ENCODE measurements at places on chromosomes 1 and 21. TPM values are rescaled to one million over a fixed set of nuclear protein-coding genes. Genes with fewer than 3 reads are reported as not detected.

Gene NBPF14
- total RNA-seq = 14.0 TPM

Gene RBP7
- 45.6 TPM for total RNA-seq

Gene NBPF12
- total RNA-seq = 12.1 TPM

Gene PRMT2
- total RNA-seq = 59.1 TPM

Gene ST6GALNAC3
- 2.2 TPM for total RNA-seq

Gene UBXN10
- total RNA-seq = not detected

Gene SPATA21
- total RNA-seq = not detected

Gene TRAPPC3
- 64.6 TPM for total RNA-seq

Gene FAM151A
- not detected for total RNA-seq

Gene HSPB7
- total RNA-seq = 0.27 TPM

Gene PBX1
- total RNA-seq = 29.6 TPM
